T47D (cell line): ENCODE measurements at places on chromosomes 7 and 10.

DNA sequence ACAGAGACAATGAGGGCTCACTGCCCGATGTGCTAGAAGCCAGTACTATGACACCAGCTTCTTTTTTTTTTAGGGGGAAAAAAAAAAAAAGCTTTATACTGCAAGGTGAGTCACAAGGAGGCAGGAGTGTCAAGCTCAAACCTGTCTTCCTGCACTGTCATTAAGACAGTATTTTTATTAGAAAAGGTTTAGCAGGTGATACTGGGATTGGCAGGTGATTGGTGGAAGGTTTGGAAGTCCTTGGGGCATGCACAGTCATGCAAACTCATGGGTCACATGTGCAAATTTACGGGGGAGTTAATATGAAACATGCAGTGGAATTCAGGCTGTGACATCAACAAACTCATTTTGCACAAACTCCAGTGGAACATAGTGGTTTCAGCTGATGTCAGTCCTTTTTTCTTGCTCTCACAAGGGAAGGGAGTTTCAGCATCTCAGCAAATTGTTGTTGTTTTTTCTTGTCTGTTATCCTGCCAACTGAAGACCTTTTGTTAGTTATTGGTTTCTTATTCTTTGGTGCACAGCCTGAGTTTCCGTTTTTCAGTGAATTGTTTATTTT, 530.6 kb downstream of the ANKRD7 start:
- DNase-seq, result no peak

DNA sequence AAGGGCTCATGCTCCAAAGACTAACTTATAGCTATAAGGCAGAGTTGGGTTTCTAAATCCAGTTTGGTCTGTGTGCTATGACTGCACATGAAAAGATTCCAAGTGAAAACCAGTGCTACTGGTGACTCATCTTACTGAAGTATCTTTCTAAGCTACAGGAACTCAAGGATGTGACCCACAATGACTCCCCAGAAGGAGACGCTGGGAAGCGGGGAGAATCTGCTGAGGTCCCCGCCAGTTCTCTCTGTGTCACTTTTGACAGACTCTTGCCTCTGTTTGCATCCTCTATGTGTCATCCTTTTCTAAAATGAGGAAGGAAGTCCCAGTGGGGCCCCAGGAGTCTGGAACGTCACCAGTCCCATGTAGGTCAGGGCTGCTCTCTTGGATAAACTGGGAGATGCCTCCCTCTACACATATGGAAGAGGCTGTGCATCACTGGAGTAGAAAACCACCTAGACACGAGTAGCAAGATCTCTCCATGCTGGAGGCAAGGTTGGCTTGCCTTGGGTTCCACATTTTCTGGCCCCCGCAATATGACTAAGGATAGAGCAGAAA, 28.8 kb upstream of the GPR26 start:
- DNase-seq, result no peak

GRCh38 chr7:151468217-151469018, 28.5 kb upstream of the CRYGN start:
- DNase-seq, result no peak

DNA sequence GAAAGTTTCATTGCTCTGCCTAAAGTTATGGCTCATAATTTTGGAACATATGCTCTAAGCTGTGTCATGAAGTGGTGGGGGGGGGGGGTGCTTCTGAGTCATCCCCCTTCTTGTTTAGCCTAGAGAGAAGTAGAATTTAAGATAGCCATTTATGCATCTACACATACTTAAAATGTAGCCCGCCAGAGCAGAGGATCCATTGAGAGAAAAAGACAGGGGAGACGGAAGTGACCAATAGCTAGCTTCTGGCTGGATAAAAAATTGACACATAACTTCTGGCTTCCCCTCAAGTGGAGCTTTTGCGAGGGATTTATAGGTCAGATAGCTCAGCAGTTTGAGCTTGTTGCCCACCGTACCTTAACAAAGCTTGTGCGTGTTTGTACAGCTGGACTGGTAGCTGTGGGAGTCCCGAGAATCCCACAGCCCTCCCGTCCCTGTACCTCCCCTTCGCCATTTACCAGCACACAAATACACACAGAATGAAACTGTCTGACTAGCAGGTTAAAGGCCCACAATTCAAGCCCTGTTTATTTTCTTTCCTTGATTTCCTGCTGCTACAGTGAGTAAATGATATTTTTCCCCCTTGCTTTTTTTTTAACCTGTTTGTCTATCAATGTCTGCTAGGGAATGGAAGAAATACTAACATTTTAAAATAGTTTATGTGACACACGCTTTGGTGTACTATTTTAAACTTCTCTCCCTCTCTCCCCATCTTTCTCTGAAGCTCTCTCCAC, 232.6 kb upstream of the FERD3L start:
- DNase-seq, result no peak

DNA sequence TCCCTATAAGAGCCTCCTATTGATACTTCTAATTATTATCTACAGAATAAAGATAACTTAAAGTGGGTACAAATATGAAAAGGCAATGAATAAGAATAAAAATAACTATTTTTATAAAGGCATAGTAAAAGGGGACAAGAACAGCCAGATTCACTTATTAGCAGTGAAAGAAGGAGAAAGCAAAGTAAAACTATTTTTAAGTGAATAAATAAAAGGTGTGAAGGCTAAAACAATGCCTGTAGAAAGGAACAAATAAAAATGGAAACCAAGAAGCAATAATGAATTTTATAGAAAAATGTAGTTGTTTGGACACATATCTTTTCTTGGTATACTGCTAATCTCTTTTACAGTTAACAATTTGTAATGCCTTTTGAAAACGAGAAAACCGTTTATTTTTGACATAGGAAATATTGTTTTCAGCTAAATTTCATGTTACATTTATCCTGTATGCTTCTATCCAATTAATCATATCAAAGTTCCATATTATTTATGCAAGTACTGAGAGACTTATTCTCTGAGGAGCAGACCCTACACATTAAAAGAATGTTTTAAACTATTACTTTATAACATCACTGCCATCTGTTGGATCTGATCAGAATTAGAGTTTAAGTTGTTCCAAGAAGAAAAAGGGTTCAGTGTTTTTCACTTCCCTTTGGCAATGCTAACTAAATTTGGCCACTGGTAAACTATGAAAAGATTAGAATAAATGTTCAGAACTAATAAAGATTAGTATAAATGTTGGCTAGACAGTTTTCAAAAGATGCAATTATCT, 59.1 kb downstream of the ARMC3 start:
- no peak for DNase-seq

- DNase-seq, result no peak
Measured at GRCh38 chr7:150904011-150904909, 51.9 kb downstream of the AOC1 start.

GRCh38 chr10:73855413-73855812, 18.9 kb downstream of the CAMK2G start:
- no peak for DNase-seq

DNA sequence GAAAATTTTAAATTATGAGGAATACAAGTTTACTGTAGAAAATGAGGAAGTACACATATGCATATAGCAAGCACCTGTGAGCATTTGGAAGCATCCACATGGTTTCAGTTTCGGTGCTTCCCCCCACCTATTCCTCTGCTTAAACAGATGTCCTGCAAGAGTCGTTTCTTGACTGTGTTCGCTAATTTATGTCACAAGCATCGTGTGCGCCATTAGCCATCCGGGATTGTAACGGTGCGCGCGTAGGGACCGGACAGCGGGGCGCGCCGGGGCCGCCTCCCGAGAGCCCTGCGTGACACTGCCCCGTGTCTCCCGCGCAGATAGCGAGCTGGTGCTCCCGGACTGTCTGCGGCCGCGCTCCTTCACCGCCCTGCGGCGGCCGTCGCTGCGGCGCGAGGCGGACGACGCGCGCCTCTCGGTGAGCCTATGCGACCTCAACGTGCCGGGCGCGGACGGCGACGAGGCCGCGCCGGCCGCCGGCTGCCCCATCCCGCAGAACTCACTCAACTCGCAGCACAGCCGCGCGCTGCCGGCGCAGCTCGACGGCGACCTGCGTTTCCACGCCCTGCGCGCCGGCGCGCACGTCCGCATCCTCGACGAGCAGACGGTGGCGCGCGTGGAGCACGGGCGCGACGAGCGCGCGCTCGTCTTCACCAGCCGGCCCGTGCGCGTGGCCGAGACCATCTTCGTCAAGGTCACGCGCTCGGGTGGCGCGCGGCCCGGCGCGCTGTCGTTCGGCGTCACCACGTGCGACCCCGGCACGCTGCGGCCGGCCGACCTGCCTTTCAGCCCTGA, 90.9 kb downstream of the NEURL1 start:
- no peak for DNase-seq

DNA sequence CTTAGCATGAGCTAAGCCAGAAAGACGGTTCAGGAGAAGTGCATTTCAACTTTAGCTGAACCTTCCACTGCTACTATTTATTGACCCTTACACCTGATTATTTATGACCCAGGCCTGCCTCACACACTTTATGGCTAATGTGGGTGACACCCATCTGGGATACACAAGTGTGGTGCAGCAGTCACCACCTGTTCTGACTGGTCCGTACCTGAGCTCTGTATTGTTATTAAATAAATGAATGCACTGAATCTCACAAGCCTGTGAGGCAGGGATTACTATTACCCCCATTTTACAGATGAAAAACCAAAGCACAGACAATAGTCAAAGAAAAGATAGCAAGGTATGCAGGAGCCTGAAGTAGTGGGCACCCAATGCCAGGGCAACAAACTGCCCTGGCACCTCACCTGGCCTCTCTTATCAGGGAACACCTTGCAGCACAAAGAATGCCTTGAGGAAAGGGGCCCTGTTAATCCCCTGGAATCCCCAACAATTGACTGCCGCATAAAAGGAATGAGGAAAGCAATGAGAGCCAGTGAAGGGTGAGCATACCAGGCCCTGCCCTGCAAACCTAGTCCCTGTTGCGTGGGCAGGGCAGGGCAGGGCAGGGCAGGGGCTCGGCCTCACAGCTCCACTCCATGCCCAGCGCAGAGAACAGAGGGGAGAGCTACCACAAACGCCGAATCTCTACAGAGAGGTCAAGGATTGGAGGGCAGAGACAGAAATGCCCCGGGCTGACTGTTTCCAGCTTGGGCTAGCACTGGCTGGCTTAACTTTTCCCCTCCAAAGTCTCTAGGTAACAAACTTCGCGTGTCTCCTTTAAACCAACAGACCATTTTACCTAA, 1.3 kb downstream of the ANXA11 start:
- peak; percentile 42 for DNase-seq

DNA sequence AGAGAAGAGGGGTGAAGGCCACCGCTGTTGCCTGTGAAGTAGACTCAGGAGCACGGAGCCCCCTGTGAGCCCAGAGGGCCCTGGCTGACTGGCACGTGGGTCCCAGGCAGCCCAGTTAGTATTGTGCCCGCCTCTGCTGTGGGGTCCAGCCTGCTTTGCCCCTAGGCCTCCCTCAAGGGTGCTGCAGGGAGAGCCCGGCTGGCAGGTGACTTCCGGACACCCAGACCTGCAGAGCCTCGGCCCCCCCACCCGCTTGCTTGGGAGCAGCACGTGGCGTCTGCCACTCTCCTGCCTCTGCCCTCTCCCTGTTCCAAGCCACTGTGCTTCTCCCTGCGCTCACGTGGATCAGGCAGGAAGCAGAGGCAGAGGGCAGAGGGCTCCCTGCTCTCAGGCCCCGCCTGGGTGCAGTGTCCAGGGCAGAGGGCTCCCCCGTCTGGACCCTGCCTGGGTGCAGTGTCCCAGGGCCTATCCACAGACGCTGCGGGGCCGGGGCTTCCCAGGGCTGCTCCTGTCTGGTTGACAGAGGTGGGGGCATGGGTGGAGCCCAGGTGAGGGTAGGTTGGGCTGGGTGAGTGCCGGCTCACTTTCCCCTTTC, 88.4 kb downstream of the DNAJB6 start:
- DNase-seq, result no peak

- no peak for DNase-seq
Measured at GRCh38 chr7:121383235-121383910, 12.7 kb downstream of the FAM3C start.

DNA sequence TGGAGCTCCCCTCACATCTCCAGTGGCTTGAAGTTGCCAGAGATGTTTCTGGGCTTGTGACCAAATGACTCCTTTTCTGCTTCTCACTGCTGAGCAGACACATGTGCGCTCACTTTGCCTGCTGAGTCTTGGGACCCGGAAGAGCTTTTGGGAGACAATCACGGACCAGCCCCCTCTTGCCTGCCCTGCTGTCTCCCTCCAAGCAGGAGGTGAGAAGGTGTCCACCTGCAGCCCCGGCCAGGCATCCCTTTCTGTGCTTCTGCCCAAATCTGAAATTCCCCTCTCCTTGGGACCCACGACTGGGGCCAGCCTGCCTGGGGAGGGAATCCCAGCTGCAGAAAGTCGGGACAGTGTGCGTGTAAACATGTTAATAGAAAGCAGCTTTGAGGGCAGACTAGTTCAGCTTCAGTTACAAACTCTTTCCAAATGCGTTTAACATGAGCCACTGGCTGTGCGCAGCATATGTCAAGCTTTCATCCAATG, 31.7 kb downstream of the HTRA1 start:
- DNase-seq, result no peak

DNA sequence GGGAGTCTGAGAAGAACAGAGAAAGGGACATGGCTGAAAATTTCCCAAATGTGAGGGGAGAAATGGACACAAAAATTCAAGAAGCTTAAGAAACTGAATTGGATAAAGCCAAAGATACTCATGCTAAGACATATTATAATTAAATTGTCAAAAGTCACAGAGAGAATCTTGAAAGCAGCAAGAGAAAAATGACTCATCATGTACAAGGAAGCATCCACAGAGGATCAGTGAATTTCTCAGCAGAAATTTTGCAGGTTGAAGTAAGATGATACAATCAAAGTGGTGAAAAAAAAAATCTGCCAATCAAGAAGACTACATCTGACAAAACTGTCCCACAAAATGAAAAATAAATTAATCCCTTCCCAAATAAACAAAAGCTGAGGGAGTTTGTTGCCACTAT, 56.8 kb downstream of the MPP7 start:
- no peak for DNase-seq

GRCh38 chr10:71715860-71716259, 3.7 kb downstream of the C10orf105 start:
- DNase-seq, result no peak

GRCh38 chr7:22604246-22604645, 104.3 kb upstream of the STEAP1B start:
- DNase-seq, result no peak

DNA sequence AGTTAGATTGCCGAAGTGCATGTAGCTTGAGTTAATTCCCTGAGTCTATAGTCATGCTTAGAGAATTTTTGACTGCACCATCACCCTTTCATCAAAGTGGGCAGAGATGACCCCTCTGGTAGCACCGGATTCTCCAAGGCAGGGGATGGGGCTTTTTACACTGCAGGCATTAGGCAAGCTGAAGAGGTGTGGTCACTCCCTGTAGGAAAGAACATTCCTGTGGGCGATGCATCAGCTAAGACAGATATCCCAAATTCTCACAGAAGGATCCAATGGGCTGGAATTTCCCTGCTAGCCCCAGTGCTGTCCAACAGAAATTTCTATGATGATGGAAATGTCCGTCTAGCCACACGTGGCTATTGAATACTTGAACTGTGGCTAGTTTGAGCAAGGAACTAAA, 118.2 kb downstream of the ADAM12 start:
- DNase-seq, result no peak

- no peak for DNase-seq
Measured at GRCh38 chr10:101690461-101690860, 4.5 kb downstream of the FBXW4 start.

GRCh38 chr7:74306730-74307469, 17.7 kb downstream of the CLIP2 start:
- no peak for DNase-seq
